Stimulated activated CD4-positive, alpha-beta T cell treated with anti-CD3 and anti-CD28 coated beads, Interleukin-15, amount 100 ng/mL, for 1 hour (primary cell): ENCODE measurements at places on chromosomes 3 and 15.

- DNase-seq, result no peak
Observed at GRCh38 chr3:187758318-187758955, 13.2 kb upstream of the BCL6 start.

- DNase-seq, result no peak
Observed at GRCh38 chr3:161339517-161340500, 31.5 kb downstream of the SPTSSB start.

DNA sequence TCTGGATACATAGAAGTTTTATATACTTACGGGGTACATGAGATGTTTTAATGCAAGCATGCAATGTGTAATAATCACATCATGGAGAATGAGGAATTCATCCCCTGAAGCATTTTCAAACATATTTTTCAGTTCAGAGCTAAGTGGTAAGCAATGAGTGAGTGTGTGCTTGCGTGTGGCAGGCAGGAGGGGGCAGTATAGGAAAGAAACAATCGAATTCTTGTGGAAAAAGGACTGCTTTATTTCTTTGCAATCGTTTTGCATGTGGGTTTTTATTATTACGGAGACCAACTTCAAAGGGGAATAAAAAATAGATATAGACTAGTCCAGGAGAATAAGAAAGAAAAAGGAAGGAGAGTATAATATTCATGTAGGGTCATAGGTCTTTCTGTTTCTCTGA, 271.6 kb downstream of the CHL1 start:
- DNase-seq, result no peak

DNA sequence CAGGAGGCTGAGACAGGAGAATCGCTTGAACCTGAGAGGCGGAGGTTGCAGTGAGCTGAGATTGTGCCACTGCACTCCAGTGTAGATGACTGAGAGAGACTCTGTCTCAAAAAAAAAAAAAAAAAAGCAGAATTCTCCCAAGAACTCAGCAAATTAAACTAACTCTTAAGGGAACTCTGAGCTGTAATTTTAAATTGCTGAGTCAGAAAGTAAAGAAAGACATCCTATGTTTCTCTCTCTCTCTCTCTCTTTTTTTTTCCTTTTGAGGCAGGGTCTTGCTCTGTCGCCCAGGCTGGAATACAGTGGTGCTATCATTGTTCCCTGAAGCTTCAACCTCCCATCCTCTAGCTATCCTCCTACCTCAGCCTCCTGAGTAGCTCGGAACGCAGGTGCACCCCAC, 20.0 kb upstream of the PHC3 start:
- no peak for DNase-seq

- DNase-seq, result no peak
Observed at GRCh38 chr15:85151861-85152260, 170.2 kb downstream of the PDE8A start.

GRCh38 chr15:90592131-90592881, 62.6 kb downstream of the CRTC3 start:
- no peak for DNase-seq
